ENCODE measurements at places on chromosomes 16 and 17. TPM values are rescaled to one million over a fixed set of nuclear protein-coding genes. Genes with fewer than 3 reads are reported as not detected.

- no peak for DNase-seq
These were observed 41.3 kb downstream of the RBBP6 start for GRCh38 chr16:24580665-24581064.

GRCh38 chr17:81520021-81520901 lies 7.7 kb upstream of the ACTG1 start:
- DNase-seq: no peak

GRCh38 chr17:77227461-77228240 lies 86.9 kb downstream of the SEC14L1 start:
- DNase-seq: no peak

The DRC3 gene
- total RNA-seq: 7.2 TPM

- DNase-seq: no peak
These were observed 3.0 kb downstream of the APPBP2 start for GRCh38 chr17:60522889-60523626.

The TP53TG3 gene
- not detected for total RNA-seq

DNA sequence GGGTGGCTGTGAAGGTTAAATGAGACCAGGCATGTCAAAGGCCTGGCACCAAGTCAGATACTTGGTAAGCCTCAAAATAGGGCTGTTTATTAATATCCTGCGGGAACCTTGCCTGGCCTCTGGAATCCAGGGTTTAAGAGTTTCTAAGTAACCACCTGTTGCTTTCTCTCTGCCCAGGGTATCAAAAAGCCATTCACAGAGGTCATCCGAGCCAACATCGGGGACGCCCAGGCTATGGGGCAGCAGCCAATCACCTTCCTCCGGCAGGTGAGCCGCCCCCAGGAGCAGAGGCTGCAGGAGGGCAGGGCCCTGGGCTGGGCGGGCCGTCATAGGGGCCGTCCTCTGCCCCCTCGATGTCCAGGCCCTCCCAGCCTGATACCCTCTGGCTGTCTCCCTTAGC lies 13.3 kb downstream of the GPT2 start:
- no peak for DNase-seq

- DNase-seq: no peak
These were observed 498 bp downstream of the SMYD4 start for GRCh38 chr17:1829216-1829591.

DNA sequence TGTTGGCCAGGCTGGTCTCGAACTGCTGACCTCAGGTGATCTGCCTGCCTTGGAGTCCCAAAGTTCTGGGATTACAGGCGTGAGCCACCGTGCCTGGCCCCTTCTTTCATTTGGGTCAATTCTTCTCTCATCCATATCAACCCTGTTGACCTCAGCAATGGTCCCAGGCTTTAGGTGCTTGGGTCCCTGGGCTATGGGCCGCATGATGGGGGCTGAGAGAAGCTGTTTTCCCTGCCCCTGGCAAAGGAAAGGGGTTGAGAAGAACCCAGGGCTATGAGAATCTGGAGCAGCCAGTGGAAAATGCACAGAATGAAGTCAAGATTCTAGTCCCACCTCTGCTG lies 90.2 kb upstream of the TOB1 start:
- peak; percentile 50 for DNase-seq

The HP gene
- 137 TPM for total RNA-seq

The PRSS33 gene
- total RNA-seq: 15.4 TPM

DNA sequence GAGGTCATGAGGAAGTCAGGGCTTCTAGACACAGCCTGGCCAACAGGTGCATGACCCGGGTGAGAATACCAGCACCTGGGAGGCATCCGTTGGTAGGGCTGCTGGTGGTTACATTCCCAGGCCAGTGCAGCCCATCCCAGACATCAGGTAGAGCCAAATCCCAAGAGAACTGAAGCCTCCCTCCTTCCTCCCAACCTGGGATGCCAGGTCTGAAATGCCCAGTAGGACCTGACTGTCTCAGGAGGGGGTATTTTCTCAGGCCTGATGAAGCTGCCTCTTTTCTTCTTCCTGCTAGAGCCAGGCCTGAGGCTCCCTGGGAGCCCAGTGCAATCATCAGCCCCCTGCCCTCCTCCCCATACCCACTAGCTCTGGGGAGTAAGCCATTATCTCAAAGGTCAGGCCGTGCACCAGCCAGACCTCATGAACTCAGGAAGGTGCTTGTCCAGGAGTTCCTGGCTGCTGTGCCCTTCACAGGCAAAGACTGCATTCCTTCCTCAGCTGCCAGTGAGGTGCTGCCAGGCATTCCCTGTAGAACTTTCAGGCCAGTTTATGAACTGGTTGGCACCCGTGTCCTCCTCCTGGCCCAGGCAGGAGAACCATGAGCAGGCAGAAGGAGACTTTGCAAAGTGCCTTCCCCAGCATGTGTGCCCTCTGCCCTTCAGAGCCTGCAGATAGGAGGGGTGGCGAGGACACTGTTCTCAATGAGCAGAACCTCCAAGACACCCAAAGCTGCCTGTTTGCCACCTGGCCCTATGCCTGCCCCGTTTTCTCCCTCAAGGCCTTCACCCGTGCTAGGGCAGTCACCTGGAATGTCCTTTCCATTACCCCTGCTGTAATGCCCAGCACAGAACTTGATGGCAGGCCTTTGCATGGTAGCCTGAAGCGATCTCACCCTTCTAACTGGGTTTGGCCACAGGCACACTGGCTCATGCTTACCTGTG lies 7.6 kb downstream of the TBX2 start:
- DNase-seq: peak; percentile 5

The GPR142 gene
- total RNA-seq: not detected

The ITGAX gene
- total RNA-seq: 3.6 TPM
